Activated naive CD8-positive, alpha-beta T cell treated with anti-CD3 and anti-CD28 coated beads, Interleukin-2, amount 50 U/mL, for 16 hours (primary cell): ENCODE measurements at places on chromosomes 16 and 17.

DNA sequence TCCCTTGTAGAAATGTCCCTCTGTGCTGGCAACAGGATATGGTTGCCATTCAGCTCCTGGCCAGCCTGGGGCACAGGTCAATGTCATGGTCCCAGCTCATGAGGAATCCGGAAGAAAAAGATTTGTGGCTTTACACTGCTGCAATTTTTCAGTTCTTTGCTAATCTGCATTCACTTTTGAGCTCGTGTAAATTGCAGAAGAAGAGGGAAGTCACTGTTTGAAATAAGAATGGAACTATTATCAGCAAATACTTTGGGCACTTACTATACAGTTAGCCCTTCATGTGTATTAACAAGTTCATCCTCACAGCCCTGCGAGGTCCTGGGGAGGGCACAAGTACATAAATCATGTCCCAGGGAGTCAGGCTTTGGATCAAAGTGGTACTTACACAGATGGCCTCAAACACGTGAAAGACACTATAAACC, 14.2 kb downstream of the SLC47A2 start:
- DNase-seq: no peak

DNA sequence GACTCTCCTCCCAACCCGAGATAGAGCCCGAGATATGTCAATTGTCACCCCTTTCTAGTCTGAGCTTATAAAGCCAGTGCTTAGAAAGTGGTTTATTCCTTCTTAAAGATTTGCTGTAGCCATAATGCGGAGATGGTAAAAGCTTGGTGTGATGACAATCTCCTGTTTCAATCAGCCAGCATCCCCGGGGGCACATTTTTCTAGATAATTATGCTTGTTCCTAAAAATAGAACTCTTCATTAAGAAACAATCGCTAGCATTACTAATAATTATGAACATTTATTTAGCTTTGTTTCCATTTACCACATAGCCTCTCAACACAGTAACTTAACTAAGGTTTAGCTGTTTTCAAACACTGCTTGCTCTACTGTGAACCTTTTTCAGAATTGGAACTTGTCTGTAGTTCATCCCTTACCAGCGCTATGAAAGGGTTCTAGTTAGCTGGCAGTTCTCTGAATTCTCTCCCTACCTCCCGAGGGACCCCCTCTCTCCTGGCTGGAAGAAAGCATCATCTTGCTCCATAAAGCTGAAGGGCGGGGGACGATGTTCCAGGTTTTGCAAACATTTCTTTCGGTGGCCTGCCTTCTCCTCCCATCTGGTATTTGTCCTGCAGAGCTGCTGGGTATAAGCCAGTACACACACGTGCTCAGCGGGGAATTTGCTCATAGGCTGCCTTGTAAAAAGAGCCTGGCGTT, 922 bp upstream of the MRPL58 start:
- no peak for DNase-seq

GRCh38 chr17:39702901-39703893, 3.3 kb downstream of the ERBB2 start:
- no peak for DNase-seq

GRCh38 chr16:66513111-66513723, 36.7 kb downstream of the TK2 start:
- no peak for DNase-seq

DNA sequence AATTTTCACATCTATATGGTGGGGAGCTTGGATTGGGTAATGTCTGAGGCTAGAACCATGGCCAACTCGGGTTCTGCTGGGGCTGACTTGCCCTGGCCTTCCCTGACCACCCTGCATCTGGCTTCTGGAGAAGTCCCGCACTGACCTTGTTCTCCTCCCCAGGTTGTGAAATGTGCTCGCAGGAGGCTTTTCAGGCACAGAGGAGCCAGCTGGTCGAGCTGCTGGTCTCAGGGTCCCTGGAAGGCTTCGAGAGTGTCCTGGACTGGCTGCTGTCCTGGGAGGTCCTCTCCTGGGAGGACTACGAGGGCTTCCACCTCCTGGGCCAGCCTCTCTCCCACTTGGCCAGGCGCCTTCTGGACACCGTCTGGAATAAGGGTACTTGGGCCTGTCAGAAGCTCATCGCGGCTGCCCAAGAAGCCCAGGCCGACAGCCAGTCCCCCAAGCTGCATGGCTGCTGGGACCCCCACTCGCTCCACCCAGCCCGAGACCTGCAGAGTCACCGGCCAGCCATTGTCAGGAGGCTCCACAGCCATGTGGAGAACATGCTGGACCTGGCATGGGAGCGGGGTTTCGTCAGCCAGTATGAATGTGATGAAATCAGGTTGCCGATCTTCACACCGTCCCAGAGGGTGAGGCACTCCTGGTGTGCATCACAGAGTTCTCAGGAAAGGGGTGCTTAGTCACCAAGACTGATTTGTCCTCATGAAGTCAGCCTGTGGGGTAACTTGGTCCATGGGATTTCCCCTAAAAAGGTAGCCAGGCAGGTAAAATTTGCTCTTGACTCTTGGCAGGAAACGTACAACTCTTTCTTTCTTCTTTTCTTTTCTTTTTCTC, 6.1 kb downstream of the NOD2 start:
- DNase-seq: no peak

DNA sequence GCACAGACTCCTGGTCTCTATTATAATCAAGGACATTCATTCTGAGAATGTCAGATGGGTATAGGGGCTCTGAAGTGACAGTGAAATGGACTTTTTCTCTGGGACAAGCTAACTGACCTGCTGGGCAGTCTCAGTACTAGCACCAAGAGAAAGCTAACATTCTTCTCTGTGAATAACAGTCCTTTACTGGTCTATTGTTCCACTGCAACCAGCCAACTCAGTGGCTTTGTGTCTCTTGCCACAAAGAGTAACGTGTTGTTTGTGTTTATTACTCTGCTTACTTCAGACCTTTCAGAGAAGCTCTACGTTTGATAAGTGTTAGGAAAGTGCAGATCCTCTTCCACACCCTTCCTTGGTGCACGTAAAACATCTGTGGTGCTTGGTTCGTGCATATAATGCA, 61.5 kb upstream of the BCAR1 start:
- no peak for DNase-seq

- no peak for DNase-seq
Measured at GRCh38 chr16:22306788-22307187, 9.6 kb downstream of the POLR3E start.

DNA sequence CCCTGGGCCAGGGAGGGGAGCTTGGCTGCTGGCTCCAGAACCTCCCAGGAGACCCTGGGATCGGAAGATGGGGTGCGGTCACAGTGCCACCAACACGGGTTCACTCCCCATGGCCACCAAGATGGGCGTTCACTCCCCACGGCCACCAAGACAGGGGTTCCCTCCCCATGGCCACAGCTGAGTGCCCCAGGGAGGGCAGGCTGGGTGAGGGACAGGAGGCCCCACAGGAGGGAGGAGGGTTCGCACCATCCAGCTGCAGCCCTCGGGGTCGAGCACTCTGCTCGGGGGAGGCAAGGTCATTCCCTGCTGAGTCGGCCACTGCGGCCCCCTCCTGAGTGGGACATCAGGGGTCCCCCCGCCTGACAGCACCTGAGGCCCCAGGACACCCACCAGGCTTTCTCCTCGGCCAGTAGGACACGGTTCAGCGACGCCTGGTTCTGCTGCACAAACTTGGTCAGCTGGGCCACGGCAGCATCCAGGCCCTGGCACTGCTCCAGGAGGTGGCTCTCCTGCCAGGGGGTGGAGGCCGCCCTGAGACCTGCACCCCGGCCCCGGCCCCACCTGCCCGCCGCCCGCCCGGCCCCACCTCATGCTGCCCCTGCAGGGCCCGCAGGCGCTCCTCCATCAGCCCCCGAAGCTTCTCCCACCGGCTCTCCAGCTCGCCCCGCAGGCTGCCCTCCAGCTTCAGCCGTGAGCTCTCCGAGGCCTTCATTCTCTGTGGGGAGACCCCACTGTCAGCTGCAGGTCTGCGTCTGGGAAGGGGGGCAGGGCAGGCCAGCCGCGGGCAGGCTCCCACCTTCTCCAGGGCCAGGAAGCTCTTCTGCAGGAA, 5.9 kb downstream of the CCDC154 start:
- no peak for DNase-seq

GRCh38 chr17:45403906-45404490, 28.7 kb downstream of the ARHGAP27 start:
- DNase-seq: no peak

- no peak for DNase-seq
Measured at GRCh38 chr17:70769956-70770355, 600.6 kb downstream of the KCNJ2 start.

GRCh38 chr17:49959183-49959935, 9.6 kb upstream of the DLX4 start:
- no peak for DNase-seq

DNA sequence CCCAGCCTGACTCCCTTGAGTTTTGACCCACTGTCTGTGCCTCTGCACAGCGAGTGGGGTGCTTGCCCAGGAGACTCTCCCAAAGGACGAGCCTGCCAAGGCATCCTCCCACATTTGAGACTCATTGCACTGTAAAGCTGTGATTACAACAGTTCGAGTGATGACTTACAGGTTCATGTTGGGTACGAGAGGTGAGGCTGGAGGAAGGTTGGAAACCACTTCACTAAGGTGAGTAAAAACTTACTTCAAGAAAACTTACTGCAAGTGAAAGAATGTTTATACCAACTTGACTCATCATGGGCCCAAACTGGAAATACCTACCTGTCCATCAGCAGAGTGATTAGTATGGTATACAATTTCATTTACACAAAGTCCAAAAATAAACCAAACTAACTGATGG, 360.1 kb upstream of the CDH11 start:
- DNase-seq: no peak

DNA sequence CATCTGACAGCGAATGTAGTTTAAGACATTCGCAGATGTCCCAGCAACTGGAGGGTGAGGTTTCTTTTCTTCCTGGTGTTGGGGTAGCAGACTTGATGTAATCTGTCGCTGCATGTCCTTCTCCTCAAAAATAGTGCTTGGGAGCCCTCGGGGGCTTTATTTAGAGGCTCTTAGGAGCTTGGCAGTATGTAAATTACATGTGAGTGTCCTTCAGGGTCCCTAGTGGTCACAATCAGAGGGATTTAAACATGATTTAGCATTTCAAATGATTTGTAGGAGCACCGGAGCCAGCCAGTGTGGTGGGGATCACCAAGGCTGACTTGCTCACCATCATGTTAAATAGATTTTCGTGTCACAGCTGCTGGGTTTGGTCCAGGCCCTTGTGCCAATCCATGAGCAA, 8.8 kb upstream of the SALL1 start:
- no peak for DNase-seq

DNA sequence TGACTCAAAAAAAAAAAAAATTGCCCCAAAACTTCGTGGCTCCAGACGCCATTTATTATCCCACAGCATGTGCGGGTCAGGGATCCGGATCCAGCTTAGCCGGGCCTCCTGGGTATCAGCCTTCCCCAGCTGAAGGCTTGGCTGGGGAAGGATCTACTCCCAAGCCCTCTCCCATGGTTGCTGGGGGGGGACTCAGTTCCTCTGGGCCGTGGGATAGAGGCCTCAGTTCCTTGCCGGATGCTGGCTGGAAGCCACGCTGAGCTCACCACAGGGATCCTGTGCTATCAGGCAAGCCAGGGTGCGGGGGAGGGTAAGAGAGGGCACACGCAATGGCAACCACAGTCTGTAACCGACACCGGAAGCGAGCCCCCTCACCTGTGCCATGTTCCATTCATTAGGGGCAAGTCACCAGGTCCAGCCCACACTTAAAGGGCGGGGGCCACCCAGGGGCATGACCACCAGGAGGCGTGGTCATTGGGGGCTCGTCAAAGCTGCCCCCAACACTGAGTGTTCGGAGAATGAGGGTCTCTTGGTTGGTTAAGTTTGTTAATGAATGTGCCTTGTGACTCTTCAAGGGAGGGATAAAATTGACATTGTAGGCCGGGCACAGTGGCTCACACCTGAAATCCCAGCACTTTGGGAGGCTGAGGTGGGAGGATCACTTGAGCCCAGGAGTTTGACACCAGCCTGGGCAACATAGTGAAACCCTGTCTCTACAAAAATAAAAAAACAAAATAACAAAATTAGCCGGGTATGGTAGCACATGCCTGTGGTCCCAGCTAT, 210.0 kb upstream of the GSE1 start:
- DNase-seq: no peak

- DNase-seq: no peak
Measured at GRCh38 chr17:67126983-67127382, 82.6 kb downstream of the CACNG1 start.

- DNase-seq: no peak
Measured at GRCh38 chr16:82882226-82882625, 255.5 kb downstream of the CDH13 start.

- no peak for DNase-seq
Measured at GRCh38 chr16:56286809-56287208, 95.5 kb downstream of the GNAO1 start.

DNA sequence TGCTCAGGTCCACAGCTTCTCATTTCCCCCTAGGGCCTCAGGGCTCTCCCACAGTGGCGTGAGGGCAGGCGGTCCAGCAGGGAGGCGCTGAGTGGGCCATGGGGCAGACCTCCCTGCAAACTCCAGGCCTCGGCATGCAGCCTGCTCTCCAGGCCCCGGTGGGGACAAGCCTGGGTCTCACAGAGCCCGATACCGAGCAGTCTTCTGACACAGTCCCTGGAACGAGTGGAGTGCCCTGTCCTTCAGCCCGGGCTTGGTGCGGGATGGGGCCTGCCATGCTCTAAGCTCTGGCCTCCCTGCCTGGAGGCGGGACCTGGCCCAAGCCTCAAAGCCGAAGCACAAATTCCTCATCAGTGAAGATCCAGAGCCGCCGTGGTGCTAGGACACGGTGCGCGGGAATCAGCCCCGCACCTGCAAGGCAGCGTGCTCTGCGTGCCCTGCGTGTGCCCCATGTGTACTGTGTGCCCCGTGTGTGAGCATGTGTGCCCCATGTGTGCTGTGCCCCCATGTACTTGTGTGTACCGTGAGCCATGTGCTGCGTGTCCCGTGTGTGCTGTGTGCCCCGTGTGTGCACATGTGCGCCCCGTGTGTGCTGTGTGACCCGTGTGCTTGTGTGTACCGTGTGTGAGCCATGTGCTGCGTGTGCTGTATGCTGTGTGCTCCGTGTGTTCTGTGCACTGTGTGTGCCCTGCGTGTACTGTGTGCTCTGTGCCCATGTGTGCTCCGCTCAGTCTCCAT, 56.1 kb downstream of the ENGASE start:
- no peak for DNase-seq

DNA sequence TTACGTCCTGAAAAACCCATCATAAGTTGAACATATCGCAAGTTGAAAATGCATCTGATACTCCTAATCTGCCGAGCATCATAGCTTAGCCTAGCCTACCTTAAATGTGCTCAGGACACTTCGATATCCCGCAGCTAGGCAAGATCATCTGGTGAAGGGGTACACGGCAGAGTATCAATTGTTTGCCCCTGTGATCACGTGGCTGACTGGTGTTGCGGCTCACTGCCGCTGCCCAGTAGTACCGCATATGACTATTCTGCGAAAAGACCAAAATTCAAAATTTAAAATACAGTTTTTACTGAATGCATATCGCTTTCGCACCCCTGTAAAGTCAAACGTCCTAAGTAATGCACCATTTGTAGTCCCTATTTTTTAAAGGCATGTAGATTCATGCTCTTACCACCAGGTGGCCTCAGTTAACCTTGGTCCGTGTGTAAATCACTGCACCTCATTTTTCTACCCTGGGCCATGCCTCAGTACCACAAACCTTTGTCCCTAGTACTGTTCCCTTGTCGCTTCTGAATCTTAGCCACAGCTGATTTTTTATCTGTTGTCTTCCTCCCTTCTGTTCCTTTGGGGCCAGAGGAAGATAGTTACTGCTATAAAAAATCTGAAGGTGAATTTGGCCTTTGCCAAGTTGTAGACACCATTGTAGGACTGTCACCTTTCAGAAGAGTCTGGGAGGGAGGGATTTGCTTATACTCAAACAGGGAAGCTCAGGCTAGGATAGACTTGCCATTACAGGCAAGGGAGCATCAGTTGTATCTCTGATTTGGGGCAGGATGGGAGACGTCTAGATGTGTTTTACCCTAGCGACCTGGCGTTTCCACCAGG, 34.4 kb downstream of the WWP2 start:
- no peak for DNase-seq
